Activated CD4-positive, alpha-beta T cell treated with anti-CD3 and anti-CD28 coated beads, Interleukin-2, amount 50 U/mL, for 16 hours (primary cell): ENCODE measurements at places on chromosomes 2 and 18.

DNA sequence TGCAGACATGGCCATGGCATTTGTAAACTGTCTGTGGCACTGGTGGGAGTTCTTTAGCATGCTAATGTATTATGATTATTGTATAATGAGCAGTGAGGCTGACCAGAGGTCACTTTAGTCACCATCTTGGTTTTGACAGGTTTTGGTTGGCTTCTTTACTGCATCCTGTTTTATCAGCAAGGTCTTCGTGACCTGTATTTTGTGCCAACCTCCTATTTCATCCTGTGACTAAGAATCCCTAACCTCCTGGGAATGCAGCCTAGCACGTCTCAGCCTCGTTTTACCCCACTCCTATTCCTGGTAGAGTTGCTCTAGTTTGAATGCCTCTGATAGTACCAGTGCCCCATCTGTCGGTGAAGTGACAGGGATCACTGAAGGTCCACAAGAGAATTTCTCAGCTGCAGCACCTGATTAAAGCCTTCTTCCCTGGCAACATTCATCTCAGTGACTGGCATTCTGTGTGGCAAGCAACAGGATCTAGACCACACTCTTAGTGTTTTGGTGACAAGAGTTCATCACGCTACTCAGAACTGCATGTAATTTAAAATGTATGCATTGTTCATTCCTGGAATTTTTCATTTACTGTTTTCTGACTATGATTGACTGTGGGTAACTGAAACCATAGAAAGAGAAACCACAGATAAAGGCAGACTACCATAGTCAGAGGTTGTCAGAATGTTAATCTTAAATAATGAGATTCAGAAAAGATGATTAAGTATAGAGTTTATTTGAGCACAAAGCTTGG, 43.0 kb upstream of the GPR39 start:
- no peak for DNase-seq

GRCh38 chr2:228072669-228073068, 108.8 kb downstream of the SPHKAP start:
- DNase-seq, result no peak

GRCh38 chr2:217048730-217049129, 188.9 kb upstream of the TNP1 start:
- DNase-seq, result no peak

GRCh38 chr2:241748468-241749256, 14.2 kb downstream of the D2HGDH start:
- DNase-seq, result no peak

- DNase-seq, result no peak
These were observed 6.2 kb downstream of the RHOB start for GRCh38 chr2:20453087-20453486.
